ENCODE measurements at places on chromosomes 13 and 19.

GRCh38 chr19:7913652-7914051 lies 978 bp upstream of the TGFBR3L start:
- no peak for DNase-seq

GRCh38 chr19:10158071-10158470 lies 36.7 kb downstream of the DNMT1 start:
- no peak for DNase-seq

DNA sequence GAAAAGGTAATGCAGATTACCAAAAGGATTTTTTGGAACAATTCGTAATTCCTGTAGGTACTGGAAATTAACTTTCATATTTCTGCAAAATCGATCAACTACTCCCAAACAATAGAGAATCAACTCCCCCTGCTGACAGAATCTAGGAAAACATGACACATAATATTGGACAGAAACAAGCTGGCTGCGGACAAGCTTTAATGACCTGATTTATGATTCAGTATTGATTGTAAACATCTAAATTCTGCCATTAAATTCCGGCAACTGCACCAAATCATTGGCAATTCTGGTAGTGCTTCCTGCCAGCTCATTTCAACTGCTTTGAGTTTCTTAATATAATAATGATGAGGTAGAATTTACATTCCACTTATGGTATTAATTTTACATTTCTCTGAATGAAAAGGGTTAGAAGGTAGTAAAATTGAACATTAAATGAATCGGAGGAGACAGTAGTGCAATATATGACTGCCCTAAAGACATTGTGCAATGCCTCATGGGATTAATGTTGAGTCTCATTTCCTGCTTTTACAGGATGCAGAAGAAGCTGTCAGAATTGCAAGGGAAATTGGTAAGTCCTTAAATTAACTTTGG lies 146.5 kb downstream of the PCCA start:
- DNase-seq = no peak

GRCh38 chr19:5590151-5590864 lies 22.6 kb upstream of the TINCR start:
- DNase-seq = no peak
